ENCODE measurements at places on chromosomes 11 and 22. TPM values are rescaled to one million over a fixed set of nuclear protein-coding genes. Genes with fewer than 3 reads are reported as not detected.

GRCh38 chr11:113376156-113376555 is 11.4 kb upstream of the ANKK1 start:
- no peak for DNase-seq

- peak; percentile 17 for DNase-seq
Measured at GRCh38 chr11:95358511-95359340, 127.7 kb upstream of the SESN3 start.

- no peak for DNase-seq
Measured at GRCh38 chr11:77278595-77279506, 22.6 kb downstream of the GDPD4 start.

GRCh38 chr22:19167106-19167869 is 11.2 kb downstream of the SLC25A1 start:
- DNase-seq: no peak

DNA sequence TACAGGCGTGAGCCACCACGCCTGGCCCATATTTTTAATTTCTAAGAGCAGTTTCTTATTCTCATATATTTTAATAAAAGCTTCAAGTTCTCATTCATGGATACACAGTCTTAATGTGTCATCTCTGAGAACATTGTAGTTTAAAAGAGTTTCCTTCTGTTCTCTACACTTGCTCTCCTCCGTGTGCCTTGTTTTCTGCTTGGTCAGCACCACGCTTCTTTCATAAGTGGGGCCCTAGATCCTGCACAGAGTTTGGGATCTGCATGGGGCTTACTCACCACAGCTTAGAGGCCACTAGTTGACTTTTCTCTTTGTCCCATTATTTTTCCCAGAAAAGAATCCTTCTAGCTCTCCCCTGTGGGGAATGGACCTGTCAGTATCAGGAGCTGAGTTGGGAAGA is 58.8 kb downstream of the PPP6R2 start:
- no peak for DNase-seq

DNA sequence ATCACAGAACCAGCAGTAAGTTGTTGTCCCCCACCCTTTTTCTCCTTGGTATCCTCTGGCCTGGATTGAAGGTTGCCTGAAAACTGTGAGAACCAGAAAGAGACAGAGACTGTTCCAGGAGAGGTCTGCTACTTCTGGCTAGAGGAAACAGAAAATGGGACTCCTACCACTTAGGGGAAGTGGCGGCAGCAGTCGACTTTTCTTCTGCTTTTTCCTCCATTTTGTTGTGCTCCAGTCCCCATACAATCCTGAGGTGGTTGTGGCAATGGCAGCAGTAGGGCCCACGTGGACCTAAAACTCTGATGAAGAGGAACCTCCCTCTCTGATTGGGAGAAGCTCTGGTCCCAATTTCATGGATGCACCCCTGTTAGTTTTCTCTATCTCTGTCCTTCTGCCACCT is 76.0 kb upstream of the SORL1 start:
- no peak for DNase-seq

- DNase-seq: peak; percentile 60
Measured at GRCh38 chr11:60992842-60993409, 21.4 kb downstream of the CD6 start.

DNA sequence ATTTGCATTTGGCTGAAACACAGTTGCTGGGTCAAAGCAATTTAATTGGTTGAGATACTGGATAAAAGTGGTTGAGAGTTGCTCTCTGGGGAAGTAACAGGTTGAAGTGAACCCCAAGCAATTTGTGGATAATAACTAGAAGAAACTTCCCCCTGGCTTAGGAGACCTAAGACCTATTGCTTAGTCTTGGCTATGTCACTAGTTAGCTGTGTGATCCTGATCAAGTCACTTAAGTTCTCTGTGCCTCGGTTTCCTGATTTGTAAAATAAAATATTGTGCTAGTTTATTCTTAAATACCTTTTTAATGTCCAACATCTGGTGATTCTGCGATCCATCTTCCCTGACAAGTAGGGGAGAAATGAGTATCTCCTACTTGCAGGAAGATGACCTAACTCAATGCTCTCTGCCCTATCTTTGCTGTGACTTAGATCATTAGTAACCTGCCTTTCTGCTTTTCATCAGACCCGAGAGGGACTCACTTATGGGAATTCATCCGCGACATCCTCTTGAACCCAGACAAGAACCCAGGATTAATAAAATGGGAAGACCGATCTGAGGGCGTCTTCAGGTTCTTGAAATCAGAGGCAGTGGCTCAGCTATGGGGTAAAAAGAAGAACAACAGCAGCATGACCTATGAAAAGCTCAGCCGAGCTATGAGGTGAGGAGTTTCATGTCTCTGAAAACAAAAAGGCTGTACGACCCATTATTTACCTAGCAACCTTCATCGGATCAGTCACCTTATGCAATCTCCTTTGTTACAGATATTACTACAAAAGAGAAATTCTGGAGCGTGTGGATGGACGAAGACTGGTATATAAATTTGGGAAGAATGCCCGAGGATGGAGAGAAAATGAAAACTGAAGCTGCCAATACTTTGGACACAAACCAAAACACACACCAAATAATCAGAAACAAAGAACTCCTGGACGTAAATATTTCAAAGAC is 37.5 kb downstream of the EHF start:
- no peak for DNase-seq

DNA sequence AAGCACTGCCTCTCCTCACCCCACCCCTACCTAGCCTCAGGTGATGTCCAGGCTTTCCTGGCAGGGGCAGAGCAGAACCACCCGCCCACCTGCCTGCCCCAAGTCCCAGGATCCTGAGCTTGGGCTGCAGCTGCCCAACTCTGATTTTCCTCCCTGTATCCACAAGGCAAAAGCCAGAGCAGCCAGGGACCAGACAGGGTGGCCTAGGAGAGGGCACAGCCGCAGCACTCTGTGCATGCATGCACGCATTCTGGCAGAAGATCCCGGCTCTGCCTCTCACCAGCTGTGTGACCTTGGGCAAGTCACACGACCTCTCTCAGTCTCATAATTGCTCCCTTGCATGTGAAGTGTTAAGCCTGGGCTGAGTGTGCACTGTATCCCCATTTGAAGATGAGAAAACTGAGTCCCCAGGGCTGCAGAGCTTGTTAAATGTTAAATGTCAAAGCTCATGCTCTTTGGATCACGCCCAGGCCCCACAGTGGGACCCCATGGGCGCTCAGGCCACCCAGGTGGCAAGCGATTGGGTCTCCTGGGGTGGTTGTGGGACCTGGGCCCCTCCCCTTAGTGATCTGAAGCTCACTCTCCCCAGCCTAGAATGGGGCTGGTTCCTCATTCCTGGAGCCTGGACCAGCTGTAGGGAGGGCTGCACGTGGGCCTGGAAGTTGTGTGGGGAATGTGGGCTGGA is 2.8 kb upstream of the CARNS1 start:
- no peak for DNase-seq

DNA sequence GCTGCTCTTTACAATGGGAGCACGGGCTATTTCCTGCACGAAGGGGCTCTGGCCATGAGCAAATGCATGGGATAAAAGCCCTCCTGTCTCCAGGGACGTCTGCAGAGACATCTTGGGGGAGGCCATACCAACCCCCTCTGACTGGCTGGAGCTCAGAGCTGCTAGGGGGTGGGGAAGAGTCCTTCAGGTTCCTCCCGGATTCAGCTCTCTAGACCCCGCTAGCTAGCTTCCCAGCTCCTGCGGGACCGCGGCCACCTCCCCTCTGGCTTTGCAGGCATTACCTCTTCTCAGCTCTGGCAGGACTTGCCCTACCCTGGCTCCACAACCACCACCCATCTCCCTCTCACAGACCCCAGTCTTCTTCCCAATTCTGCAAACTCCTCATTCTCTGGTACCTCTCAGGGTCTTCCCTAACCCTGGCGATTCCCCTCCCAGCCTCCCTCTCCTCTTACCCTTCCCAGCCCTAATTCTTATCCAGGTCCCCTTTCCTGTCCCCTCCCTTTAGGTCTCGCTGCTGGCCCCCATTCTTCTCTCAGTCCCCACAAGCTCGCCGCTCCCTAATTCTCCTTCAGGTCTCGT is 802 bp downstream of the SYT13 start:
- DNase-seq: no peak

The HOATZ gene
- not detected for total RNA-seq

The CHADL gene
- 19.4 TPM for total RNA-seq

DNA sequence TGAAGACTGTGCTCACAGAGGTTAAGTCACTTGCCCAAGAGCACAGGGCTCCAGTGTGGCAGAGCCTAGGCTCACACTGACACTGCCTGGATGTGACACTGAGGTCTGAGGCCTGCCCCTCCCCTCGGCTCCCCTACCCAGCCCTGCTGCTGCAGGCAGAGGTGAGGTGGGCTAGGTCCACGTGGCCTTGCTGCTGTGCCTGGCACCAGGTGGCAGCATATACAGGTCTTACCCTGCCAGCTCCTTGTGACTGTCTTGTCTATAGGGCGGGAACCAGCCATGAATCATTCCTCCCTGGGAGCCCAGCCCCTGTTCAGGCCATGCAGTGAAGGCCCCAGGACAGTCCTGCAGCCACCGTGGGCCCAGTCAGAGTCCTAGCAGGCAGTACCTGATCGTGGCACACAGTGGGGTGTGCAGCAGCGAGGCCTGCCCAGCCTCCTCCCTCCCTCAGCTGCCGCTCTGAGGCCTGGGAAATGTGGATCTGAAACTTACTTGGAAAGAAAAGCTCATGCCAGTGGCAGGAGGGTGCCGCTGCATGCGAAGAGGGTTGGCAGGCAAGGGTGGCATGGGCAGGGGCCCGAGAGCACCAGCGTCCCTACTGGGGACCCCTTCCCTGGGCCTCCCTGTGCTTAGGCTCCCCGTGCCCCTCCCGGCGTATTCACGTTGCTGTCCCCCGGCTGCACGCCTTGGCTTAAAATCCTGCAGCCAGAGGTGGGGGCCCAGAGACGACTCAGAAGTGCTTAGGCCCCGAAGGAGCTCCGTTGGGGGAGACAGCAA is 1.2 kb upstream of the CERK start:
- DNase-seq: peak; percentile 76

- DNase-seq: peak; percentile 8
Measured at GRCh38 chr22:23831261-23831660, 7.5 kb downstream of the DERL3 start.

- no peak for DNase-seq
Measured at GRCh38 chr11:120517801-120518291, 6.3 kb downstream of the GRIK4 start.

DNA sequence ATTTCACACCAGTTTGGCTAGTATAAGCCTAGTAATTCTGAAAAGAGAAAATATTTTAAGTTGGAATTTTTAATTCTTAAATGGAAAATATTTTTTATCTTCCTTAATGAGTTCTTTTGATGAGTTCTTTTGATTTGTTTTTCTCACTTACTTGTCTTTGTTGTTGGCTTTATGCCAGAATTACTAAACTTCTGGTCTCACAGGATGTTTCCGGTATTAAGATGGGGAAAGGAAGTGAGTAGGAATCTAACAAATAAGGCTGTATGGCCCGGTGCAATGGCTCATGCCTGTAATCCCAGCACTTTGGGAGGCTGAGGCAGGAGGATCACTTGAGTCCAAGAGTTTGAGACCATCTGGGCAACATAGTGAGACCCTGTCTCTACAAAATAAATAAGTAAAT is 106.4 kb downstream of the ARHGAP42 start:
- no peak for DNase-seq

The DENND6B gene
- total RNA-seq: 2.4 TPM

The ST14 gene
- 2.8 TPM for total RNA-seq

- peak; percentile 44 for DNase-seq
Measured at GRCh38 chr22:21695430-21696085, 29.7 kb downstream of the PPIL2 start.

DNA sequence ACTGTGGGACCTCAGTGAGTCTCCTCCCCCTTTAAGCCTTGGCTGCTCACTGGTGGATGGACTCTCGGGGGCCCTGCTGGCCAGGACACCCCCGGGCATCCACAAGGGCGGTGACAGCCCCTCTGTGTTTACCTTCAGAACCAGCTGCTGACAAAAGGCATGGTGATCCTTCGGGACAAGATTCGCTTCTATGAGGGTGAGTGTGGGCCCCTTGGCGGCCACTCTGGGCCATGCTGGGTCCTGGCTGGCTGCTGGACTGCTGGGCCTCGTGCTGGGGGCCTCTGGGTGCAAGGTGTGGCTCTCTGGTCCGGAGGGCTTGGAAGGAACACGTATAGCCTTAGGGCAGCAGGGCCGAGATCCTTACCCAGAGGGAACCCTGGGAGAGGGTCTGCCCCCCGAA is 24.4 kb downstream of the PRR5 start:
- peak; percentile 24 for DNase-seq

The NLRP14 gene
- 0.08 TPM for total RNA-seq

GRCh38 chr11:79294845-79295731 is 145.7 kb downstream of the TENM4 start:
- no peak for DNase-seq

GRCh38 chr11:83921447-83922192 is 635.5 kb upstream of the CCDC90B start:
- no peak for DNase-seq

DNA sequence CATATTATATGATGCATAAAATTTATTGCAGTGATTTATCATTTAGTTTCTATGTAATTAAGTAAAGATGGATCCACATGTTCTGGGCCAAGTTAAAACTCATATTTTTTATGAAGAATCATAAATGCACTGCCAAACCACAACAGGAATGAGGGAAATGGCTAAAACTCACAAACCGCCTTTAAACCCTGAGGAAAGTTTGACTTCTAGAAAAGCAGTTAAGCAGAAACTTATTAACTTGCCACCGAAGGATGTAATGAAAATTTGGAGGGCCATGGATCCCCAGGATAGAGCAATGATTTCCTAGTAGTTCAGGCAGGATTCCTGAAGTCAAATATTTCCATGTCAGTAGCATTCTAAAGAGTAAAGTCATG is 218.3 kb upstream of the CTSC start:
- DNase-seq: no peak

The TRIM51 gene
- total RNA-seq: not detected

The OR8D1 gene
- not detected for total RNA-seq

The SEPTIN5 gene
- total RNA-seq: 172 TPM

GRCh38 chr11:298406-299065 is 790 bp downstream of the IFITM5 start:
- DNase-seq: peak; percentile 51

DNA sequence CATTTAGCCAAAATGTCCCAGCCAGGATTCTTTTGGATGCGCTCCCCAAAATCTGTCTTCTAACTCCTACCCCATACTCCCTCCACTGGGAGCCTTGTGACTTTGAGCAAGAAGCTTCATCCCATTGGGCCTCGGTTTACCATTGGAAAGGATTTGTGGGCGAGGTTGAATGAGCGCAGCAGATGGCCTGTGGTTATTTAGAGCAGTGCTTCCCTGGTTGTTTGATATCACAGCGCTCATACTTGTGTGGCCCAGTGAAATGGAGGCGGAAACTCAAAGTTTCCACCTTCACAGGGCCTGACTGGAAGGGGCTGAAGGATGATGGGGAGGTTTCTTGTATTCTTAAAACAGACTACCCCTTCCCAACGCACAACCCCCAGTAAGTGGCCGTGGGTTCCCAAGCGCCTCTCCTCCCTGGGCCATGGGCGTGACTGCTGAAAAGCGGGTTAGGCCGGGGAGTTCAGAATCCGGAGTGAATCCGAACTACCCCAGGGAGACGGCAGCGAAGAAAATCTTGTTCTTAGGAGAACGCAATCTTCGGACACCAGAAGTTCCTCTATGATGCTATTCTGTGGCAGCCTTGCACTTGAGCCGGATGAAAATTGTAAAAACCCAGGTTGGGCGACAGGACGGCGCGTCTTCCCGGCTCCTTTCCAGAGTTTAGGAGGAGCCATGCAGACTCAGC is 1.2 kb upstream of the ATF4 start:
- DNase-seq: peak; percentile 67

- no peak for DNase-seq
Measured at GRCh38 chr22:37137903-37138665, 11.6 kb downstream of the IL2RB start.
